ENCODE measurements at places on chromosomes 13 and 19.

GRCh38 chr19:53880711-53881481 is 1.1 kb upstream of the PRKCG start:
- DNase-seq = no peak

GRCh38 chr13:34413538-34414210 is 528.4 kb upstream of the NBEA start:
- no peak for DNase-seq

GRCh38 chr13:113491418-113491883 is 940 bp upstream of the DCUN1D2 start:
- DNase-seq = no peak

DNA sequence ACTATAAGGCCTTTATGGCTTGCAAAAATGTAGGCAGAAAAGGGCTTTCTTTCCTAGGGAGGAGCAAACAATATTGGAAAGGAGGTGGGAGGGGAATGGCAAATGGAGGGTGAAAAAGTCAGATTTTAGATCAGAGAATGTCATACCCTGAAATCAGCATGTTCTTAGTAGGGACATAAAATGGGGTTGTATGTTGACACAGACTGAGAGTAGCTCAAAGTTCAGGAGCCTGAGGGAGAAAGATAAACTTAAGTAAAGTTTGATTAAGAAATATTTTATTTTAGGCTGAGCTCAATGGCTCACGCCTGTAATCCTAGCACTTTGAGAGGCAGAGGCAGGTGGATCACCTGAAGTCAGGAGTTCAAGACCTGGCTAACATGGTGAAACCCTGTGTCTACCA is 83.8 kb downstream of the ZNF737 start:
- no peak for DNase-seq

GRCh38 chr13:98293103-98293502 is 116.0 kb upstream of the RNF113B start:
- peak; percentile 50 for DNase-seq

DNA sequence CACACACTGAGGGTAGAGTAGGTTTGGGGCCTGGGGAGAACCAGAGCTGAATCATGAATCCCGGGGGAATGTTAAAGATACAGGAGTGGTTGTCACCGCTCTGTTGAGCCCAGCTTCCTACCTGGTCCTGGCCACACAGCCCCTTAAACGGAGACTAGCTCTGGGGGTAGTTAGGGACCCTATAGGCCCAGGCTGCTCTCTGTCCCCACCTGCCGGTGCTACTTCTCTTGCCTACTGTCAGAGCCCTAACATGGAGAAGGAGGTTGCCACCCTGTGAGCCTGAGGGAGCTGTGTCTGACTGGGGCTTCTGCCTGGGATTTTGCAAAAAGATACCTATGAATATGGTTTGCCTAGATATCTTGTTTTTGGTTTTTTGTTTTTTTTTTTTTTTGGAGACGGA is 36.6 kb upstream of the ZNF429 start:
- DNase-seq = no peak

DNA sequence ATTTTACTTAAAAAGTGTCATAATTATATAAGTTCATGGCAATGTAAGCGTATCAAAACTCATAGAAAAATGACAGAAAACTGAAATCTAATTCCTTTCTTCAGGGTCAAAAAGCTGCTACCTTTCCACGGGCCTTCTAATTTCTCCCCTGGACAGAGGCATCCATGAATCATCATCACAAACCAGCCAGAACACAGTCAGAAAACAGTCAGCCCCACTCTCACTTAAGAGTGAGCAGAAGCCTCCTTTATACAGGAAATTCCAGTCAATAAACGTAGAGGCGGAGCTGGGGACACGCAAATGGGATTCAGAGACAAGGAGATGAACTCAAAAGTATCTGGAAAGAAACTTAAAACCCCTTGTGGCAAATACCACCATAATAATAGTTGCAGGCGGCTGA is 54.2 kb upstream of the ABCC4 start:
- DNase-seq = no peak

- DNase-seq = no peak
These were observed 64.6 kb upstream of the SOX21 start for GRCh38 chr13:94776956-94777355.

GRCh38 chr19:27909185-27909840 is 1303.6 kb downstream of the UQCRFS1 start:
- DNase-seq = no peak

GRCh38 chr13:30712536-30713532 is 22.5 kb upstream of the ALOX5AP start:
- DNase-seq = no peak

GRCh38 chr13:44416301-44416700 is 42.7 kb downstream of the SERP2 start:
- no peak for DNase-seq

GRCh38 chr19:34298891-34299520 is 44.7 kb downstream of the GARRE1 start:
- DNase-seq = no peak

DNA sequence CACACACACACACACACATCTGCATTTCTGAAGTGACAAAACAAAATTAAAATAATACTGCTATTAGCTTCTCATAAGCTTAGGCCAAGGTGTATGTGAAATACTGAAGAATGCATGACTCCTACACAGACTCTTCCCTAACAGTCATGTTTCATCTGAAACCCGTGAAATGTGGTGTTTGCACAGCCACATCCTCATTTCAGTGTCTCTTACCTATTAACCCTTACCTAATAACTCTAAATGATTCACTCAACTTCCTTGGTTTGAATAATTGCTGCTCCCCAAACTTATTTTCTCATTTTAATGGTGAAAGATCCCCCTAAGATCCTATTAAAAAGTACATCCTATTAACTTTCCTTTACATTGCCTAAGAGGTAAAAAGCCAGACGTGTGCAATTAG is 117.6 kb downstream of the MIPEP start:
- no peak for DNase-seq

- DNase-seq = no peak
These were observed 72.9 kb upstream of the FARP1 start for GRCh38 chr13:98069985-98070384.

- DNase-seq = no peak
These were observed 52.0 kb downstream of the ARHGEF7 start for GRCh38 chr13:111166882-111167675.

GRCh38 chr19:4582980-4583842 is 23.7 kb upstream of the SEMA6B start:
- DNase-seq = no peak

DNA sequence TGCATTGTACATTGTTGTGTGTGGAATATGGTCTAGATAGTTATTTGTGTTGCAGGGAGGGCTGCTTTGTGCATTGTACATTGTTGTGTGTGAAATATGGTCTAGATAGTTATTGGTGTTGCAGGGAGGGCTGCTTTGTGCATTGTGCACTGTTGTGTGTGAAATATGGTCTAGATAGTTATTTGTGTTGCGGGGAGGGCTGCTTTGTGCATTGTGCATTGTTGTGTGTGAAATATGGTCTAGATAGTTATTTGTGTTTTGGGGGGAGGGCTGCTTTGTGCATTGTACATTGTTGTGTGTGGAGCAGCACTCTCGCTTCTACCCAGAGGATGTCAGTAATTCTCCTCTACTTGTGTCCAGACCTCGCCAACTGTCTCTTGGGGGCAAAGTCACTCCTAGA is 36.3 kb upstream of the ZNF835 start:
- DNase-seq = no peak

DNA sequence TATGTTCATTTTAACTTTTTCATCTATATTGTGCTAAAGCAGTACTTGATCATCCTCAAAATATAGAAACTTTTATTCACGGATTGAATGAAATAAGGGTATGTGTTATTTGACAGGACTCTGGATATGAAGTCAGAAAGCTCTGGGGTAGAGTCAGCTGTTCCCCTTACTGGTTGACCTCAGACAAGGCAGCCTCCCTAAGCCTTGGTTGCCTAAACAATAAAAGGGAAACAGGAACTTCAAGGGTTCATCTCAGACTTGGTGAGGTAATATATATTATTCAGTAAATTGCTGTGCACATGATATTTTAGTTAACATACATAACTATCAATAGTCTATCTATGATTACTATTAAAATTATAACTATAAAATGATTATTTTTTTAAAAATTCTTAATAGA is 13.6 kb downstream of the POLR1D start:
- DNase-seq = no peak

DNA sequence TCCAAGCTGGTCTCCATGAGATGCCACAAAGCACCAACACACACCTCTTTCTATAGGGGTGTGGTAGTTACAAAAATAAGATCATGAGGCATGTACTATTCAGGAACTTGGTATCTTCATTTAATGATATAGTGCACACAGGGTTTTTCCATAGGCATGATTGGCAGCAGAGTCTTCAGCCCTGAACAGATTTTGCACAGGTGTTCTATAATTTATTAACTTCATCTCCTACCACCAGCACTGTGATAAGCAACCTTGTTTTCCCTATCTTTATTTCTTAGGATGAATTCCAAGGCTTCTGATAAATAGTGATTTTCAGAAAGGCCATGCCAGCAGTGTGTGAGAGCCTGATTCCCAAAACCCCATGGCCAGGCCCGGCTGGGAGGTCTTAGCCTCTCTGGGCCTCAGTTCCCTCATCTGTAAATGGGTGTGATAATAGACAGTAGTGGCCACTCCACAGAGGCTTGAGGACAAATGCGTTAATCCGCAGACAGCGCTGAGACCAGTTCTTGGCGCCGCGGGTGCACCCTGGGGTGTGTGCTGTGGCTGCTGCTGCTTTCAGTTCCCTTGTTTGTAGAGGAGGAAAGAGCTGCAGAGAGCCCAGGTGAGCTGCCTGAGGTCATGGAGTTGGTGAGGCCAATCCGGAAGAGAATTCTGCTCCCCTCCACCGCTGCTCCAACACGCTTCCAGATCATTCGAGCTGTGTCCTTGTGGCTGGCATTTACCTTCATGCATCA is 33.1 kb downstream of the DHRS12 start:
- no peak for DNase-seq

DNA sequence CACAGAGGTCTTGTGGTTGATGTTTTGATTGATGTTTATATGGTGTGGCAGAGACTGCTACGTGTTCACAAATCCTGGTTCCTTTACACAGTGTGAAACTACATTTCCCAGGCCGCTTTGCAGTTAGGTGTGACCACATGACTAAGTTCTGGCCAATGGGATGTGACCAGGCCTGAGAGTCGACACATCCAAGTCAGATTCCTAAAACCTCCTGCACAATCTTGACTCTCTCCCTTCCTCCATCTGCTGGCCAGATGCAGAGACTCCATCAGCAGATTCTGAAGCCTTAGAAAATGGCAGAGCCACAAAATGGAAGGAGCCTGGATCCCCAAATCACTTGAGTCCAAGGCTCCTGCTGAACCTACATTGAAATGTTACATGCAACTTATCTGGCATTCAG is 12.6 kb downstream of the CD37 start:
- DNase-seq = no peak

DNA sequence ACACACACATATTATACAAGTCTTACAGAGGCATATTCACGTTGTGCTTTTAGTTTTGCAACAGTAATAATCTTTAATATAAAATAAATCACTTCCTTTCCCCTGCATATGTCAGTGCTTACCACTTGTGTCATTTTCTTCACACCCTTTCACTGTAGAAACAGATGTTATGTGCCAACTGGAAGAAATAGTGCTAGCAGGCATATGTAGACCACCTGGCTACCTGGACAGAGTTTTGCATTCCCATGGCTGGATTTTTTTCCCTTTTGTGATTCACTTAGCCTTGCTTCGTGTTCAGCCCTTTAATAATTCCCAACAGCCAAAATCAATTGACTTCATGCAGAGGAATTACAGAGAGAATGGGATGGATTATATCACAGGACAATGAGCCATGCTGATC is 399.1 kb upstream of the SPRY2 start:
- no peak for DNase-seq

DNA sequence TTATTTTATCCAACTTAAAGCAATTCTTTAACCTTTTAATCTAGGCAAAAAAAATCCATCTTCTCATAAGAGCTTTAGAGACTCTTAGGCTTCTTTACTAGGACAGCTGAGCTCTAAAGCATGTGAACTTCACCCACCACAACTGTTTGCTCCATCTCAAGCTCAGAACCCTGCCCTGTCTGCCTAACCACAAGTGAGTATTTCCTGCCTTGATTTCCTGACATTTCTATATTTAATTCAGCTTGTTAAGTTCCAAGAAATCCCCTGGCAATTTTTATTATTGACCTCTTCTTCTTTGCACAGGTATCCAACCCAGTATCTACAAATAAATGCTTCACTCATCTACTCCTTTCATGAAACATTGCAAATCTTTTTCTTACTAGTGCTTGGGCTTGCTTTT is 21.1 kb upstream of the CEACAM21 start:
- DNase-seq = no peak

GRCh38 chr19:1618157-1619093 is 13.2 kb upstream of the UQCR11 start:
- DNase-seq = peak; percentile 2

DNA sequence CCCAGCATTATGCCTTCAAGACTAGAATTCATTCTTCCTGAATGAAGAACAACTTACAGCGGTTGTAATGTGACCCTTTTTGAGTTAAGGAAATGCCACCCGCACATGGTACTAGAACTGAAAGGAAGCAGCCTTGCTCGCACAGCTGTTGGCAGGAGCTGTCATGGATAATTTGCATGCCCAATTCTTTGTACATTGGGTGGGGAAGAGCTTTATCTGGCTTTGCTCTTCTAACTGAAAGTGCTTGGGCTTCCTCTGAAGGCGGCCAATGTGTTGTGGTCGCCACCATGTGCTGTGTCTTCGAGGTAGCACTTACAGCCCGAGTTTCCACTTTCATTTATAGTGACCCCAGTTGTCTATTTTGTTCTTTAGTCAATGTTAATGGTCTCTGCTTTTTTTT is 3.4 kb downstream of the CCNE1 start:
- DNase-seq = no peak

- DNase-seq = no peak
These were observed 253.8 kb downstream of the KLF12 start for GRCh38 chr13:73880365-73880764.

DNA sequence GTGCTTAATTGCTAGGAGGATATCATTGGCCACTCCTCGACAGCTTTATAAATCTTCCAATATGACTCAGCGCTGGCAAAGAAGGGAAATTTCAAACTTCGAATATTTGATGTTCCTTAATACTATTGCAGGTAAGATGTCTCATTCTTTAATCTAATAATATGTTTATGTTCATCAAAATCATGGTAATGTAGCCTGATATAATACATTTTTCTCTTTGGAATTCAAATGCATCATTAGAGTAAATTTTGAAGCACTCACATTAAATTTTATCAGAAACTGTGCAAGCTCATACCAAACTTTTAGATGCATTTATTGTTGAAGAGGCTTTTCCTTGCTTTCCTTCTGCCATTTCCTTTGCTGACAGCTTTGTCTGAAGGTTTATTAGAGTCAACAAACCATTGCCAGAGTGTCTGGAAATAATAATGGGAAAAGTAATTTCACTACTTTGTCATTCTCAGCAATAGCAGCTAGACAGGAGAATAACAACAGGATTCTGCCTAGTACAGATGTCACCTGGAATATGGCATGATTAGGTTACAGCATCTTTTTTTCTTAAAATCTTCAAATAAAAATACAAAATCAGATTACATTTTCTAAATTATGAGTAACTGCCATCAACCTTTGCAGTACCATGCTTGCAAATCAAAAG is 78.6 kb upstream of the MAB21L1 start:
- no peak for DNase-seq

Measured in SHP77 treated with DMSO at 0.1 percent for 48 hours (cell line).